GM23338 (cell line): ENCODE measurements at places on chromosomes 5 and 9.

- DNase-seq, result no peak
- no peaks in the 10 kb centered on the region; the same call in 1 of the 2 replicates for H3K36me3 ChIP-seq
- no peak overlapping the region for H3K27ac ChIP-seq
- no peaks in the 10 kb centered on the region for H3K27me3 ChIP-seq
Measured at GRCh38 chr5:82822634-82822927, 254.6 kb downstream of the TMEM167A start.

GRCh38 chr5:43674536-43674935, 71.6 kb downstream of the NNT start:
- H3K36me3 ChIP-seq, result no peaks in the 10 kb centered on the region
- H3K4me1 ChIP-seq, result no peaks in the 10 kb centered on the region
- no peak for DNase-seq

- peaks cover 40% of the 10 kb centered on the region for H3K4me1 ChIP-seq
- no peak overlapping the region for H3K27ac ChIP-seq
- H3K27me3 ChIP-seq, result no peaks in the 10 kb centered on the region
- DNase-seq, result no peak
- H3K4me3 ChIP-seq, result no peak overlapping the region
Measured at GRCh38 chr9:95482621-95483020, 34.1 kb downstream of the PTCH1 start.

- H3K27ac ChIP-seq, result no peak overlapping the region
- no peaks in the 10 kb centered on the region for H3K27me3 ChIP-seq
- no peak for DNase-seq
- no peak overlapping the region for H3K4me3 ChIP-seq
Measured at GRCh38 chr5:161096581-161096980, 244.6 kb upstream of the ATP10B start.

GRCh38 chr9:8604201-8604600, 804.6 kb upstream of the DMAC1 start:
- DNase-seq, result no peak
- H3K4me3 ChIP-seq, result no peak overlapping the region
- no peaks in the 10 kb centered on the region for H3K27me3 ChIP-seq
- no peak overlapping the region for H3K27ac ChIP-seq

DNA sequence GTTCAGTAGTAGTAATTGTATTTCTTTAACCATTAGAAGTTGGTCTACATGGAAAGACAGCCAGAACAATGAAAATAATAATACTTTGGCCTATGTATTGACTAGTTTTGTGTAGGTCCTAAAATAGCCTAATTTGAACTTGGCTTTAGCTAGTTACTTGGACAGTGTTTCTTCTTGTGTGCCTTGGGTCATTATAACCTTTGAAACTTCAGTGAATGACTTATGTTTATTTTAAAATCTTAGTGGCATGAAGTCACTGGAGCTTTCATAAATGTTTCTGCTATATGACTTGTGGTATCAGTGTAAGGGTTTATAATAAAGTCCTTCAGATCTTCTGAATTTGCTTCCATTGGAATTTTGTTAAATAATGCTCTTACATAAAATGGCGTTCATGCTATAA, 2.6 kb upstream of the FAM120AOS start:
- no peaks in the 10 kb centered on the region for H3K36me3 ChIP-seq
- H3K27me3 ChIP-seq, result no peaks in the 10 kb centered on the region

DNA sequence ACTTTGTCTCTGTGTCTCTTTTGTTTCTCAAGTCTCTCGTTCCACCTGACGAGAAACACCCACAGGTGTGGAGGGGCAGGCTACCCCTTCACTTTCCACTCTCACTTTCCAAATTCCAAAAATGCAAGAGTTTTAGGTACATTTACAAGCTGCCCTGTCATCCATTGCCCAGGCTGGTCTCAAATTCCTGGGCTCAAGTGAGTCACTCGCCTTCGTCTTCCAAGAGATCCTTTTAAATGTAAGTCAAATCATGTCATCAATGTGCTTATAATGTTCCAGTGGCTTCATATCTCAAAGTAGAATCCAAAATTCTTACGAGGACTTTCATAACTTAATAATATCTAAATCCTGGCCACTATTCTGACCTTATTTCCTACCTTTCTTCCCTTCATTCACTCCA, 20.4 kb upstream of the UGCG start:
- 0 out of 2 replicates have a peak overlapping the region, but pooled peaks have one; percentile 52 for H3K27ac ChIP-seq
- H3K36me3 ChIP-seq, result no peaks in the 10 kb centered on the region
- H3K4me1 ChIP-seq, result peaks cover 16% of the 10 kb centered on the region; the same call in 1 of the 2 replicates
- no peak overlapping the region for H3K4me3 ChIP-seq
- no peak for DNase-seq

GRCh38 chr5:107011605-107012004, 659.1 kb downstream of the EFNA5 start:
- peaks cover 4% of the 10 kb centered on the region; the same call in 1 of the 2 replicates for H3K4me1 ChIP-seq
- H3K4me3 ChIP-seq, result no peak overlapping the region
- no peaks in the 10 kb centered on the region for H3K27me3 ChIP-seq
- no peak for DNase-seq
- H3K27ac ChIP-seq, result no peak overlapping the region

GRCh38 chr5:152978141-152978835, 512.2 kb upstream of the GRIA1 start:
- H3K4me1 ChIP-seq, result no peaks in the 10 kb centered on the region
- H3K27me3 ChIP-seq, result no peaks in the 10 kb centered on the region
- no peak for DNase-seq
- H3K4me3 ChIP-seq, result no peak overlapping the region
- no peaks in the 10 kb centered on the region for H3K36me3 ChIP-seq

GRCh38 chr9:21688108-21689102, 114.0 kb upstream of the MTAP start:
- no peaks in the 10 kb centered on the region for H3K4me1 ChIP-seq
- no peak for DNase-seq
- no peaks in the 10 kb centered on the region for H3K27me3 ChIP-seq
- H3K36me3 ChIP-seq, result no peaks in the 10 kb centered on the region
- H3K4me3 ChIP-seq, result no peak overlapping the region
- no peak overlapping the region for H3K27ac ChIP-seq

GRCh38 chr5:139134906-139135305, 63.3 kb downstream of the SIL1 start:
- DNase-seq, result no peak
- H3K4me3 ChIP-seq, result no peak overlapping the region
- H3K4me1 ChIP-seq, result peaks cover 10% of the 10 kb centered on the region; the same call in 1 of the 2 replicates

DNA sequence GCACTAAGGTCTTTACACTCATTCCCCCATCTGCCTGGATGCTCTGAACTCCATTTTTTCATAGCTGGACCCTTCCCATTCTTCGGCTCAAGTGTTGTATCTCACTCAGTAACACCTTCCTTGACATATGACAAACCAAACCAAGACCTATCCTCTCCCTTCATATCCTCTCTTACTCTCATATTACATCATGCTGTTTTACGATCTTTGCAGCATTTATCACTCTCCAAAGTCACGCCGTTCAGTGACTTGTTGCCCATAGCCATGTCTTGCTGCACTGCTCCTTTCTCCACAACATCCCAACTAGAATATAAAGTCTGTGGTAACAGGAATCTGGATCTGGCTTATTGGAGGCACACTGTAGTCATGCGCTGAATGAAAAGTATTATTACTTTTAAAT, 923.6 kb upstream of the DMAC1 start:
- no peak overlapping the region for H3K27ac ChIP-seq
- H3K36me3 ChIP-seq, result no peaks in the 10 kb centered on the region
- no peak overlapping the region for H3K4me3 ChIP-seq
- DNase-seq, result no peak
- peaks cover 11% of the 10 kb centered on the region for H3K4me1 ChIP-seq

DNA sequence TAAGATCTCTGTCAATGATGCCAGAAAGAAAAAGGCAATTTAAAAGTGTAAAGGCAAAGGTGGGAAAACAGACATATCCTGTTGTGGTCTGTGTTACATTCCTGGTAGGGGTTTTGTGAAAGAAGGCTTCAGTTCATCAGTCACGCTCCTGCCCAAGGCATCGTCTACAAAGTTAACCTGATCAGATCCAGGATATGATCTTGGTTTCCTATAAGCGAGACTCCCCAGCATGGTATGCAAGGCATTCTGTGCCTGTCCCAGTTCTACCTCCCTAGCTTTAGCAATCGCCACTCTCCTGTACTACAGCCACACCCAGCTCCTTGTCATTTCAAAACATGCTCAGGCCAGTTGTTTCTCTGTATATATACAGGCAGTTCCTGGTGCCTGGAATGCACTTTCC, 58.0 kb upstream of the PTPN3 start:
- peak; percentile 38 for DNase-seq
- H3K27me3 ChIP-seq, result no peaks in the 10 kb centered on the region
- H3K4me3 ChIP-seq, result no peak overlapping the region
- H3K27ac ChIP-seq, result peak overlapping the region; percentile 47
